SK-N-SH treated with all-trans-retinoic acid at 6 μM for 48 hours (cell line): ENCODE measurements at places on chromosomes 5 and 9.

GRCh38 chr5:128052780-128053179 lies 30.8 kb upstream of the SLC12A2 start:
- no peak for ATAC-seq

DNA sequence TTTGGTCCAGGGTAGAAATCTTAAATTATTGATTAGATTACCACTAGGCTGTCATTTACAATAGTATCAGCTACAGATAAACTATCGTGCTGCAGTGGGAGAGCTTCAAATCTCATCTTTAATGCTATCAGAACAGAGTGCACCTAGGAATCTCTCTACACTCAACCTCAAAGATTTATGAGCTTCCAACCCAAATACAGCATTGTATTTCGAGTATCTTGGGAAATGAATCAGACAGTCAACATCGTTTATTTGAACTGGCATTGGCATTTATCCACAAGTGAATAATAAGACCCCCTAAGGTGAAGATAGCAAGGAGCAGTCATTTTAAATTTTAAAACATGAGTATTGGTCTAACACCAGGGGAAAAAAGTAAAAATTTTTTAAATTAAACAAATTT lies 1203.2 kb downstream of the CDH12 start:
- ATAC-seq, result no peak

- ATAC-seq, result no peak
Observed at GRCh38 chr9:70127540-70128416, 84.1 kb downstream of the MAMDC2 start.

GRCh38 chr5:113357696-113358476 lies 76.9 kb downstream of the TSSK1B start:
- no peak for ATAC-seq

DNA sequence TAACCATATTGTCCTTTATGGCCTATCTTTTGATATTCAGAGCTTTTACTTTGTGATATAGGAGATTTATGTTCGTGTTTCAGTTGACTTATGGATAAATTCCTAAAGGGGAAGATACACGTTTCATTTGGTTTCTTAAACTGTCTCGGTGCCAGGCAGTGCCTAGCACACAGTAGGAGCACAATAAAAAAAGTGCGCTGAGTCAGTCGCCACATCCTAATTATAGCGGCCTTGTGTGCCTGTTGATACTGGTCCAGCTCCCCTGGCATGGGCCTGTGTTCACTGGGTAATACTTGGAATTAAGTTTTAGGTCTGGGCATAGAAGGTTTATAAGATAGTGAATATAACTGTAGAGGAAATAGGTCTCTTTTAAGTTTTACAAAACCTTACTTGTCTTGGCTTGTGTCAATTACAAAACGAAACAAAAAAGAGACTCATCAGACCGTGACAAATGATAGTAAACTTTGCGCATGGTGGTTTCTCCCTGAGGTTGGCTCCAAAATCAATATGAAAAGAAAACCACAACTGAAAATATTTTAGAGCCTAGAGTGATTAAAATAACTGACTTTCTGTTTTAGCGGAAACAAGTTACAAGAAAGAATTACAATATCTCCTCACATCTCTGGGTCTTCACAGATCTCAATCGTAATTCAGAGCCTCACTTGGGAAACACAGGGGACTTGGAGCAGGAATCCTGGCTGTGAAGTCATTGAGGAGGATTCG lies 84.8 kb downstream of the MVB12B start:
- no peak for ATAC-seq

- peak; percentile 83 for ATAC-seq
Observed at GRCh38 chr5:168679515-168679920, 100.3 kb upstream of the PANK3 start.

GRCh38 chr9:37229882-37230482 lies 109.6 kb downstream of the ZCCHC7 start:
- no peak for ATAC-seq

DNA sequence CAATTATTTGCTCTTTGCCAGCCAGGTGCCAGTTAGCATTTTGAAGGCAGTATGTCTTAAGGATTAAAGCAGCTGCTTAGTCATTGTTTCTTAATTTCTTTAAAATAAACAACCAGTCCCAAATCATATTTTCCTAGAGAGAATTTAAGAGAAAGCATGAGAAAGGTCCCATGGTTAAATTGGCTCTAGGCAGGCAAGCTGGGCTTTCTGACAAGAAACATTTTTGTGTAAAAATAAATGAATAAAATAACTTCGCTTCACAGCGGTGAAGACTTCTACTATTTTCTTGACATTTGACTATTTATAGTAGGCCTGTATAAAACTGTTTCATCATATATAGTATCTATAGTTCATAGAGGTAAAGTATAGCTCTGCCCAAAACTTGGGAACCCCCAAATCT lies 617.7 kb upstream of the C9orf72 start:
- ATAC-seq, result no peak

DNA sequence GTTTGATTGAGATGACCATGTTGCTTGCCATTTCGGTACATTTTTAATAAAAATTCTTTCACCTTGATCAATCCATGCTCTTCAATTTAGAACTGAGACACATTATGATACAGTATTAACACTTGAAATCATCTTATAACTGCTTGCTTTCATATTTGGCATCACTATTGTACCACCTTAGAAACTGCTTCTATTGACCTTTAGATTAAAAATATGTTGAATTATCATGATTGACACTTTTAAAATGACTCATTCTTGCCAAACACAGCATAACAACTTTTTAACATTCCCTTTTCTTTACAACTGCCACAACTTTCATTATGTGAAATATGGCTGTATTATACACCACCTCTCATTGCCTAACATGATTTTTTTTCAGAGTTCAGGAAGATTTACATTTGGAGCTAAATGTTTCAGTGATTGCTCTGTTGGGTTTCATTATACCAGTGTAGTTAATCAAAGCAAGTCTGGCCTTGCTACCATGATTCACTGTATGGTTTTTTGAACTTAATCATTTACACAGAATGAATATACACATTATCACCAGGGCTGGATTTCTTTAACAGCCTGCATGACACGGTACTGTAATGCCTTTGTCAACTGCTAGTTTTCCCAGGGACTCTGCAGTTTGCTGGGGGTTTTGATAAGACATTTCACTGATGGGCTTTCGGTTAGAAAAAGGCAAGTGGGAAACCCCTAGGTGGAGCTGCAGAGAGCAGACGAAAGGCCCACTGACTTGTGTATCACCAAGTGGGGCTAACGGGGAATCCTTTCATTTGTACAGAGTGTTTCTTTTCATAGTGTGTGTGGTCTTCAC lies 93.6 kb upstream of the TLE4 start:
- peak; percentile 77 for ATAC-seq

DNA sequence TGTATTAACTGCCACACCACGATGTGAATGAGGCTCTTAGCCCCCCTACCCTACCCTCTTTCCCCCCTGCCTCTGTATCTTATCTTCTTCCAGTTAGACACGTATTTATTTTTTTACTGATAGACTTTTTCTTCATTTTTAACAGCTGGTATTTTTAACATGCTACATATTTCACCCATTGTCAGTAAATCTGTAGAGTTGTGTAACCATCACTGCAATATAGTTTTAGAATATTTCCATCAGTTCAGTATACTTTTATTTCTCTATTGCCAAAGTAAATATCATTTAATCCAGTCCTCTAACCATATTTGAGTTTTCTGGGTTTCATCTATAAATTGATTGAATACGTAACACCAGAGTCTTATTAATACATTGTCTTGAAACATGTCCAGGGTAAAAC lies 62.8 kb downstream of the SPATA31C2 start:
- no peak for ATAC-seq

GRCh38 chr9:20312732-20313131 lies 309.6 kb downstream of the MLLT3 start:
- ATAC-seq, result no peak

- peak; percentile 38 for ATAC-seq
Observed at GRCh38 chr5:124738681-124739633, 7.5 kb downstream of the ZNF608 start.

DNA sequence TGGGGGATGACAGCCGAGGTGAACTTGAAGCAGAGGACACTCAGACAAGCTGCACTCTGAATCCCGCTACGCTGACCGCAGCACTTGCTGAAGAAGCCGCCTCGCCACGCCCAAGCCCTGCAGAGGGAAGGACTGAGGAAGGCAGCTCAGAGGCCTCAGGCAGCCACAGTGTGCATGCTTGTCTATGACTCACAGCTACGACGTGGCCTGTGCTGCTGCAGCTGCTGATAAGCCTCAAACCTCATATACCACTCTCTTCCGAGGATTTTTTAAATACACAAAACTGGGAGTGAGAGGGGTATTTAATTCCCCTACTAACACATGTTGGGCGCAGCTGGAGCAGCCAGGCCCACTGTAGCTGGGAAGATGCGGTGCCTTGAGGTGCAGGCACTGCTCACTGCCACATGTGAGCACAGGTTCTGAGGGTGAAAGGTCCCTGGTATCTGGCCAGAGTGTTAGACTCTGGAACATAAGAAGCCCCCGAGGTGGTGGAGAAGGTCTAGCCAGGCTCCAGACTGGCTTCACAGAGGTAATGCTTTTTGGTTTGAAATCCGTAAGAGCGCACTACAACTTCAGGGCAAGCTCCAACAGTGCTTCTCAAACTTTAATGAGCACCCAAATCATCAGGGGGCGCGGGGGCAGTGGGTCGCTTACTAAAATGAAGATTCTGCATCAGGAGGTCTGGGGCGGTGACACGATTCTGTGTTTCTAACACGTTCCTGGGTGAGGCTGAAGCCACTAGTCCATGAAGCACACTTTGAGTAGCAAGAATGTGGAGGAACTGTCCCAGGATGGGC lies 196.8 kb downstream of the AUH start:
- ATAC-seq, result peak; percentile 99

GRCh38 chr9:134913041-134913712 lies 4.5 kb downstream of the FCN1 start:
- no peak for ATAC-seq

GRCh38 chr9:135662758-135663450 lies at the start of gene LCN9:
Gene LCN9 (plus strand): TSS chr9:135663309. CDS start chr9:135663322, 13 bp downstream.
- no peak for ATAC-seq

GRCh38 chr5:137491121-137491520 lies 8.0 kb downstream of the SPOCK1 start:
- peak; percentile 32 for ATAC-seq

- ATAC-seq, result no peak
Observed at GRCh38 chr9:18996211-18996610, 36.8 kb downstream of the SAXO1 start.

DNA sequence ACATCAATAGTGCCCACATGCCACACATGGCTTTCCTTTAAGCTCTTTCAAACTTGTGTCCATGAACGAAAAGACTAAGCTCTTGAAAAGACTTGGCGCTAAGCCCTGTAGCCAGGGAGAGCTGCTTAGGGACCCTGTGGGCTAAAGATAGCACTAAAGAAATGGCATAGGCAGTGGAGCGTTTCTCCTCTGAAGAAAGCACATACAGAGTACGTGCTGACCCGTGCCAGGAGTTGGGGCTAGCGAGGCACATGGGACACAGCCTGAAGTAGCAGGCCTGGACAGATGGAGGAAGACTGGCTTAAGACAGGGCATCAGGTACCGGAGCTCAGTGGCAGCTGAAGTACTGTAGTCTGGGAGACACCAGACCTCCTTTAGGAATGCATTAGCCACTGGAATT lies 39.7 kb downstream of the ADGRV1 start:
- no peak for ATAC-seq

DNA sequence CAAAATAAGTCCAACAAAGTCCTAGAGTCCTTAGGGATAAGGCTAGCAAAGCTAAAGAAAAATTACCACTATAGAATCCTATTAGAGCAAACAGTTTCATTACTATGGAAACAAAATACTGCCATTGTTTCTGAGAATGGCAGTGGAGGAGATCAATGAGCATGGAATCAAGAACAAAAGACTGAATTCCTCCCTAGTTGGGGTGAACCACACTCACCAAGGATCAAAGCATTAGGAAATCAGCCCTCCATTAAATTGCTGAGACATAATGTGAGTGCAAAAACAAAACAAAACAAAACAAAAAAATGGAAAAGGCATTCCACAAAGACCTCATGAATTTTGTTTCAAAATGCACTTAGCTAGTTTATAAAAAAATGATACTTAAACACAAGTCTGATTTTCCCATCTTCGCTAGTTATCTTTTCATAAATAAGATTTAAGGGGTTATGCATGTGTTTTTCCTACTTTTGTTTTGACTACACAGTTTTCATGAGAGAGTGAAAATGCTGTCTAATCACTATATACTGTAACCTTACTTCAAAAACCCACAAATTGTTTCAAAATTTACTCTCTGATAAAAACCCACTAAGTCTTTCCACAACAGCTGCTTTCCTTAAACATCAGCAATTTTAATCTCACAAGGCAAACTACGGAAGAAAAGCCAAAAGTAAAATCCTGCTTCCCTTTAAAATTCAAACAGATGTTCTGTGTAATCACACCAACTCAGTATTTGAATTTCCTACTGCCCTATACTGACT lies 9.7 kb downstream of the SERINC5 start:
- ATAC-seq, result no peak

- ATAC-seq, result no peak
Observed at GRCh38 chr5:178293400-178293799, 60.8 kb upstream of the PHYKPL start.

DNA sequence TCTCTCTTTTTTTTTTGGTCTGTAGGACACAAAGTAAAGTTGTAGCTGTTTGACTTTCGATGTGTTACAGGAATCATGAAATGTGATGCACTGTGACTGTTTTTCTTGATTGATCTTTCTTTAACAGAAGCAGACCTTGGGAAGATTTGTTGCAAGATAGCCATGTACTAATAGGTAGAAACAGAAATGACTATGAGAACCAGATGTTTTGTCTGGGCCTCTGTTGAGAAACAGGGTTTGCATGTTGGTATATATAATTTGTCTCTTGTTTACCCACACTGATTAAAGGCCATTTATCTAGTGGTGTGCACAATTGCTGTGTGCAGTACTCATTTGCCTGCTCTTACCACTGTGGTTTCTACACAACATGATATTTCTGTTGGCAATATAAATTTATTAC lies 125.1 kb downstream of the HACD4 start:
- peak; percentile 31; the same call in 1 of the 3 replicates for ATAC-seq

DNA sequence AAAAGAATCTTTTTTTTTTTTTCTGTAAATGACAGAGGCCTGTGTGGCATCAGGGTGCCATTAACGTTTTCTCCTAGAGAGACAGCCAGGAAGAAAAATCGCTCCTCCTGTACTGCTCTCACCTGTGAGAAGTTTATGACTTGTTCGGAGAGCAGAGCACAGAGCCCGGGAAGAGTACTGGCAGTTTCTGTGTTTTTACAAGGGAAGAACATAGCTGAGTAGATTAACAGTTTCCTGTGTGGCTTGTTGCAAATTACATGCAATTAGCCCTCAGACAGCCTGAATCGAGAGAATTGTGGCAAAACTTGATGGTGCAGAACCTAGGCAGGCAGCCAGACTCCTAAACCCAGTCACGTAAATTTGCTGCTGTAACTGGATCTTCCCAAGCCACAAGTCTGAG lies 32.1 kb downstream of the PRKACG start:
- no peak for ATAC-seq

DNA sequence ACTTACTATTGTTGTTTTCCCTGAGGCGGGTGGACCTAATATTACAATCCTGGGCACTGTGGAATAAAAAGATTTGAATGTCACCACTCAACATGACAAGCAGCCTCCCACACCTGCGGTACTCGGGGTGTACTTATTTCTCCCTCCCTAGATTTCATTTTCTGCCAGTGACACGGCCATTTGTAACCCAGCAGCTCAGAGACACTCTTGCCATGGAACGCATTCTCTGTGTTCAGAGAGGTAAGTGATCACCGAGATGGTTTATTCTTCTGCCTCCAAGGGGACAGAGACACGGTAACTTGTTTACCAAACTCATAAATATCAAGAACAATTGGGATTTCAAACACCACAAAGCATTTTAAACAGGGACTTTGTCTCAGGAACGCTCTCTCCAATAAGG lies 11.2 kb downstream of the AK8 start:
- no peak for ATAC-seq

- ATAC-seq, result no peak
Observed at GRCh38 chr5:150862070-150862469, 15.7 kb downstream of the IRGM start.

GRCh38 chr9:122402874-122403273 lies 32.0 kb downstream of the PTGS1 start:
- peak; percentile 11; the same call in 2 of the 3 replicates for ATAC-seq
